Dermis blood vessel endothelial cell (primary cell): ENCODE measurements at places on chromosomes 7 and 10. TPM values are rescaled to one million over a fixed set of nuclear protein-coding genes. Genes with fewer than 3 reads are reported as not detected.

- no peak for DNase-seq
Observed at GRCh38 chr10:51663086-51663485, 36.3 kb downstream of the CSTF2T start.

GRCh38 chr10:105068497-105068896, 427.4 kb downstream of the SORCS3 start:
- no peak for DNase-seq

DNA sequence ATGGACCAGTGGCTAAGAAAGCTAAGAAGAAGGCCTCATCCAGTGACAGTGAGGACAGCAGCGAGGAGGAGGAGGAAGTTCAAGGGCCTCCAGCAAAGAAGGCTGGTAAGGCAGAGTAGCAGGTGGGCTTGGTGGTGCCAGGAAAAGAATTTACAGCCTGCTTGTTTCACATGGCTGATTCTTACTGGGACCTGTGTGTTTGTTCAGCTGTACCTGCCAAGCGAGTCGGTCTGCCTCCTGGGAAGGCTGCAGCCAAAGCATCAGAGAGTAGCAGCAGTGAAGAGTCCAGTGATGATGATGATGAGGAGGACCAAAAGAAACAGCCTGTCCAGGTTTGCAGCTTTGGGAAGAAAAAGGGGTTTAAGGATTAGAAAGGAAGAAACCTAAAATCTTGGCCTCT, 5.0 kb downstream of the NOLC1 start:
- no peak for DNase-seq

DNA sequence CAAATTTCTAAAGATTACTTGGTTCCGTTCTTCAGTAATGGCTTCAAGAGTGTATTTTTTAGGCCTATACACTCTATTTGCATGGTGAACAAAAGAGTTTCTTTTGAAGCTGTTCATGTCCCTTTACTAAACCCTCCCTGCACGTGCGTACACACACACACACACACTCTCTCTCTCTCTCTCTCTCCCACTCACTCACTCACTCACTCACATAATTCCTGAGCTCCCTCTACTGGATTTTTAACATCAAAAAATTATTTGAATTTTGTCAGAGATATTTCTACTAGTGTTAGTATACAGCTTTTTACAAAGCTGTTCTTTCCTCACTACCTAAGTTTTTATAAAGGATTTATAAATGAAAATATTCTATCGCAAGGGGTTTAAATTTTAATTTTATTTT, 85.9 kb downstream of the UBE3C start:
- DNase-seq = peak; percentile 29

DNA sequence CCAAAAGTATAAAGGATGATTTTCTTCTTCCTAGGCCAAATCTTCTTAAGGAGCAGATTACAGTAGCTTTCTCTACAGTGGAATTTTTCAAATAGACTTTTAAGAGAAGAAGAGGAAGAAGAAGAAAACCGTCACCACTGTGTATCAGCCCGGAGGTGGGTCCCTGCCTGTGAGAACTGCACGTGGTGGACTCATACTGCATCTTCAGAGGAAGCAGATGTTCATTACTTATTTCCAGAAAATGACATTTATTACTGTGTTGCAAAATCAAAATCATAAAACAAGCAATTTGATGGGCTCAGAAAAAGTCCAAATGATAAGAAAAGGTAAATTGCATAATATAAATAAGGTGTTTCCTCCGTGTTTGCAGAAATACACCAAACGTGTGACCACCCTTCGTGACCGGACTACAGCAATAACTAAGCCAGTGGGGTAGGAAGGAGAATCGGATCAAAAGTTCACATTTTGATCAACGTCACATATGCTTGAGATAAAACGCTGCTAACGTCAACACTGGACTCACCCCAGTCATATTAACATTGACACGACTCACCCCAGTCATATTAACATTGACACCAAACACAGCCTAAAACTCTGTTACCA, 179.2 kb downstream of the PTPRN2 start:
- DNase-seq = no peak

- no peak for DNase-seq
Observed at GRCh38 chr7:81140252-81140651, 221.4 kb upstream of the SEMA3C start.

- DNase-seq = peak; percentile 67
Observed at GRCh38 chr10:102231357-102232318, 5.5 kb downstream of the ELOVL3 start.

DNA sequence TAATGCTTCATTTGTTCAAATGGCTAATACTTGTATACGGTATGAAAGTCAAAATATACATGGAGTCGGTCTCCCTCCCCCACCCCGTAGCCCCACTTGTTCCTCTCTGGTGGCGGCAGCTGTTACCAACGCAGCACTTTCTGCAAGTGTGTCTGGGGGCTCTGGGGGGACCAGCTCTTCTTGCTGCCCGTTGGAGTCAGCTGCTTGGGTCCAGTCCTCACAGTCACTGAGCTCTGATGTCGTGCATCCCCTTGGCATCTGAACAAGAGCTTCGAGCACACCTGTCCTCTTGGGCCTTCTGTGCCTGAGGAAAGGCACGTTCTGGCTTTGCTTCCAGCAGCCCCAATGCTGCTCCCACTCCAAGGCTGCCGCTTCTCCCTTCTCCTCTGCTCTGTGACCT, 493.1 kb downstream of the PLXNA4 start:
- DNase-seq = no peak

- DNase-seq = no peak
Observed at GRCh38 chr7:815284-816216, 16.7 kb upstream of the SUN1 start.

GRCh38 chr7:36661135-36661840, 63.0 kb downstream of the AOAH start:
- DNase-seq = no peak

DNA sequence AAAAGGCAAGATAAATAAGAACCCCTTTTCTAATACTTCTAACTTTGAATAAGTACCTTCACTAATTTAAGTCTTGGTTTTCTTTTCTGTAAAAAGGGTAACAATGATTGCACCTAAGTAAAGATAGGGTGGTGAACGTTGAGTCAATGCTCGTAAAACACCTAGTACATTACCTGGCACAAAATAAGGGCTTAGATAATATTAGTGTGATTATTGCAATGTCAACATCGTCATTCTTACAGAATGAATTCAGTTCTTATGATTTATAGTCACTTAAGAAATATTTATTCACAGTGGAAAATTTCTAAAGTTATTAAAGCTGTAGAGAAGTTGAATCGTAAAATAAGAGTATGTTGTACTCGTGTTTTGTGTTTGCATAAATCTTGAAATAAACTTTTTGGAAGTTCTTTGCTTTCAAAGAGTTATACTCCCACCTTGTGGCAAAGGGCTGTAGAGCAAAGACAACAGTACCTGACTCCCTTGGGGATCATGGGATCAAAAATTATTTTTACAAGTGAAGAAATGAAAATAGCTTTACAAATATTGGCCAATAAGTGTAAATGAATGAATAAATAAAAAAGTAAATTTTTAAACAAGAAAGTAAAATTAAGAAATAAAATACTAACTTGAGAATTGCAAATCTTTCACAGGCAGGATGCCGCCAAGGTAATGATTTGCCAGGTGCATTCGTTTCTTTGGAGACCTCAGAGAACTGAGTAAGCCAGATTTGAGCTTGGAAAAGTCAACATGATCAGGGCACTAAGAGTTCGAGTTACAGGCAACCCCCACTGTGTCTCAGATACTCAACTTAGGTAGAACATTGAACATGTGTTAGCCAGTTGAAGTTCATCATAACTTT, 285.8 kb upstream of the CACNA2D1 start:
- peak; percentile 63 for DNase-seq

DNA sequence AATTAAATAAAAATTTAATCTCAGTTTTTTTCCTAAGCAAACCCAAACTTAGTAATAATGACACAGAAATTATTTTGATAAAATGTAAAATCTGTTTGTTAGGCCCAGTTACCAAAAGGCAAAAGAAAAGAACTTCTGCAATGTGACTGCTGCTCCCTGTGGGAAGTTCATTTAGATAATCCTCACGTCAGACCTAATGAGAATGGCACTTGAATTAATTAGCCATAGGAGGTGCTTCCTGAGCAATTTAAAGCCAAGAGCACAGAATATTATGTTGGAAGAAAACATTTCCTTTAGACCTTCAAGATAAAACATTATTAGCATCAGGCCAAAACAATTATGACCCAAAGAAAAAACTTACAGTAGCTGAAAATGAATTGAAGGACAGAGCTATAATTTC, 19.4 kb downstream of the SPAM1 start:
- DNase-seq = no peak

DNA sequence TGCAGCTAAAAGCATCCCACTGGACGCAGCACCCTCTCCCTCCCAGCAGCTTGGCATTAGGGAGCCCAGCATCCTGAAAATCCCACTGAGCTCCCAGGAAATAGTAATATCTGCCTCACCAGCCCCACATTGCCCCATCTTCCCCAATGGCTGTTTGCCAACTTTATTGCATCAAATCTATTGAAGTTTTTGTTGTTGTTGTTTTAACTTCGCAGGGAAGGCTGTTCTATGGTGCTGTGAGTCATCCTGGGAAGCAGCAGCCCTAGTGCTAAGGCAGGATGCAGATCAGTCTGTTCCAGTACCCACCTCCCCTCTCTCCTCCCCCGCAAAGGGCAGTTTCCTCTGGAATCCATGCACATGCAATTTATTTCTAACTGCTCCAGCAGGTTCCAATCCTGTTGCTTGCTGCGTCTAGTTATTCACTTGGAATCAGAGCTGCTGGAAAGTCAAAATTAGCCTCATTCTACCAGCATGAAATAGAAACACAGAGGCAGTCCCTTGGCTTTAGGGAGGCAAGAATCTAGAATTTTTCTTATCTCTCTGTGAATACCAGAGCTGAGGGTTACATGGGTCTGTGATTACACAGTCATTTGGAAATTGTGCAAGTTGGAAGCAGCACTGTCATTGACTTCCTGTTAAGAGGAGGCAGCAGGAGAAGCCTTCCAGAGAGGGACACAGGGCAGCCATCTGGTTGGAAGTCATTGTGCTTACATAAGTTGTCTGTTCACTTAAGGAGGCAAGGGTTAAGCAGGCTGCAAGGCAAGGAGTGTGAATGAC, 115.9 kb upstream of the CACUL1 start:
- peak; percentile 72 for DNase-seq

GRCh38 chr10:129513312-129513711, 46.3 kb downstream of the MGMT start:
- DNase-seq = no peak

DNA sequence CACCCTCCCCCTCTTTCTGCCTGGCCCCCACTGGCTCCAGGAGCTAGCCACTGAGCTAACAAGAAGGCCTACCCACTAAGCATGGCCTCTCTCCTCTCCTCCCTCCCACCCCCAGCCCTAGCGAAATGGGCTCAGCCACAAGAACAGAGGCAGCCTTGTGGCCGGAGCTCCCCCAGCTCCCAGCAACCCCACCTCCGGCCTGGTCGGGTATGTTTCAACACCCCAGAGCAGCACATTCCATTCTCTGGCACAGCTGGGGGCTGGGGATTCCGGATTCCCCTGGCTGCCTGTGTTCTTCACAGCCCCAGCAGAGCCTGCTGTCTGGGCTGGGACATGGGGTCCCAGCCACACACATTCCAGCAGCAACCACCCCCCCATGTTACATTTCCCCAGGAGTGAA, 9.0 kb downstream of the SFRP5 start:
- no peak for DNase-seq

- peak; percentile 83 for DNase-seq
Observed at GRCh38 chr7:30671793-30672465, 10.3 kb downstream of the CRHR2 start.

GRCh38 chr10:92241158-92241500, 49.7 kb downstream of the CPEB3 start:
- peak; percentile 5 for DNase-seq

DNA sequence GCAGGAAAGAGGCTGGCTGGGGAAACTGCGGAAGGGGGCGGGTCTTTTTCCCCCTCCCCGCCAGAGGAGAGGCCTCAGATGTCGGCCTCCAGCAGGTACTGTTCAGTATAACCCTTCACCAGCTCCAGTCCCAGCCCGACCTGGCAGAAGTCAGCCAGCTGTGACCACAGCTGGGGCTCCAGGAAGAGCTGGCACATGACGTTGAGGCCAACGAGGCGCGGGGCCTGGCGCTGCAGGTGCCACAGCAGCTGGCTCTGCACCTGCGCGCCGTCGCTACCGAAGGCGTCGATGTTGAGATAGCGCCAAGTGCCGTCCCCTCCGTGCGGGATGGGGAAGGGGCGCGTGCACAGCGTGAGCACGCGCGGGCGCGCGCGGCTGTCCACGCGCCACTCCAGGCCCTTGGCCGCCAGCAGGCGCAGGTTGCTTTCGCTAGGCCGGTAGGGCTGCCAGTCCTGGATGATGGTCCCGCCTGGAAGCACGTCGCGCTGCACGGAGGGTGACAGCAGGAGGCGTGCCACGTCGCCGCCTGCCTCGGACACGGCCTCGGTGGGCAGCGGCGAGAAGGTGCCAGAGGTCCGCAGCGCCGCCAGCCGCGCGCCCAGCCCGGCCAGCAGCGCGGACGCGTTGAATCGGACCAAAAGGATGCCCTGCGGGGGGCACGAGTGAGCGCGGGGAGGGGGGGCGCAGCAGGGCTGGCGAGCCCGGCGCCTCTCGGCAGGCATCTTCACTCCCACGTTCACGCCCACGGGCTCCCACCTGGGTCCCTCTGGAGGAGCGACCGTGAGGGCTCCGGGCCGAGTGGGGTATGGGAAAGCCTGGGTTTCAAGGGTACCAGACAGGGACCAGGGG, 6.9 kb upstream of the VGF start:
- DNase-seq = no peak

Gene GRM8
- 0.09 TPM in 1 of 2 replicates, not detected in the other for total RNA-seq

Gene TASOR2
- total RNA-seq = 81.7 and 82.4 TPM in 2 replicates

Gene MOGAT3
- not detected in 2 replicates for total RNA-seq

Gene WEE2
- total RNA-seq = not detected in 2 replicates

Gene MKX
- 0.14 TPM in 1 of 2 replicates, not detected in the other for total RNA-seq

Gene NACAD
- 0.68 and 1.9 TPM in 2 replicates for total RNA-seq

Gene NPTX2
- 3.7 and 18.5 TPM in 2 replicates for total RNA-seq

Gene CRTAC1
- 0.51 and 1.3 TPM in 2 replicates for total RNA-seq

Gene FGL2
- total RNA-seq = 0.17 and 0.33 TPM in 2 replicates

Gene AKR1D1
- not detected in 2 replicates for total RNA-seq

Gene CLDN15
- 2.3 and 6.5 TPM in 2 replicates for total RNA-seq
